ENCODE measurements at places on chromosomes 12 and 14.

GRCh38 chr12:91685917-91686316, 459.7 kb downstream of the BTG1 start:
- no peak for DNase-seq

DNA sequence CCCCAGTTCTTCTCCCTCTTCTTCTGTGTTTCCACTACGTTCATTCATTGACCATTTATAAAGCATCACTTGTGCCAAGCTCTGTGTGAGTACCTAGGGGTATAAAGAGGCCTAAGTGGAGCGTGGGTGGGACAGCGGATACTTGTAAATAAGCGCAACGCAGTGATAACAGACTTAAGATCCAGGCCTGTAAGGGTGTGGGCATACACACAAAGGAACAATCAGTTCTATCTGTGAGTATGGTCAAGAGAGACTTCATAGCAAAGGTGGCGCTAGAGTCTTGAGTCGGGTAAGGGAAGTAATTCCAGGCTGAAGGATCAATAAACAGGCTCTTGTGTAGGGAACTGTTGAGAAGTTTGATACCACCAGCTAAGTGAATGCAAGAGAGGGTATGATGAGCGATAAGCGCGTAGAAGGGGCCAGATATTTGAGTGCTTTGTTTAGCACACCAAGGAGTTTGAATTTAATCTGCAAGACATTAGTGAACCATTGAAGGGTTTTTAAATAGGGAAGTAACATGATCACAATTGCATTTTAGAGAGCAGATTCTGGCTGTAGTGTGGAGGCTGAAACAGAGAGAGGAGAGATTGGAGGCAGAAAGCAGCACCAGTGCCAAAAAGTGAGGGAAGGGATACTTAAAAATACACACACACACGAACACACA, 1.0 kb upstream of the GXYLT1 start:
- peak; percentile 67 for DNase-seq

GRCh38 chr12:1347294-1347693, 247.1 kb downstream of the FBXL14 start:
- DNase-seq = no peak

DNA sequence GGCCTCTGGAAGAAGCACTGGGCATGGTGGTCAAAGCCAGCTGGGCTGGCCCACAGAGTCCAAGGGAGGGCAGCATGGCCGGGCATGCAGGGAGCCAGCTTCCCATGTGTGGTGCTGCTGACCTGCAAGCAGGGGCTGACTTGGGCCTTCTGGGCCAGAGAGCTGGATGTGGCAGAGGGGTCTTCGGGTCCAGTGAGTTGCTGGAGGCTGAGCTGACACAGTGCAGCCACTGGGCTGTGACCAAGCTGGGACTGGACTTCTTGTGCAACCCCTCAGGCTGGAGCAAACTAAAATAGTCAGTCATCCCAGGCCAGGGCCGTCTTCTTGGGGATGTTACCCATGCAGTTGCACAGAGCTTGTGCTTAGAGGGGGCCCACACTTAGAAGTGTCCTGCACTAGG, 7.3 kb upstream of the RIN3 start:
- DNase-seq = no peak

- DNase-seq = no peak
Observed at GRCh38 chr12:107515446-107515958, 170.1 kb upstream of the PWP1 start.
